ENCODE measurements at places on chromosomes 6 and 20.

DNA sequence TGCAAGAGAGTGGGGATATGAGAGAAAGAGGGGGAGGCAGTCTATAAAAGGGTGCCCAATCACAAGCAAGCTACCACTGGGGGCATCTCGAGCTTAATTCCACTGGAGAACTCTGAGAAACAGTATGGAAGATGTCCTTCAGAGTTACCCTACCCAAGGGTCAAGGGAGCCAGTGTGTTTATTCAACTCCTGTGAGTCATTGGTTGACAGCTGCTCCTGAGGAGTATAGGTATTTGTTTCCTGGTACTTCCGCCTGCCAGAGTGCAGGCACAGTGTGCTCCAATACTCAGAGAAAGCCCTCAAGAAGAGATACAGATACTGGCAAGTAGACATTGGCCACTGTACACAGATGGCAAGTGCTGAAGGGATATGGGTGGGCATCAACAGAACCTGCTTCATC, 49.5 kb downstream of the ARHGAP40 start:
- no peak for DNase-seq

DNA sequence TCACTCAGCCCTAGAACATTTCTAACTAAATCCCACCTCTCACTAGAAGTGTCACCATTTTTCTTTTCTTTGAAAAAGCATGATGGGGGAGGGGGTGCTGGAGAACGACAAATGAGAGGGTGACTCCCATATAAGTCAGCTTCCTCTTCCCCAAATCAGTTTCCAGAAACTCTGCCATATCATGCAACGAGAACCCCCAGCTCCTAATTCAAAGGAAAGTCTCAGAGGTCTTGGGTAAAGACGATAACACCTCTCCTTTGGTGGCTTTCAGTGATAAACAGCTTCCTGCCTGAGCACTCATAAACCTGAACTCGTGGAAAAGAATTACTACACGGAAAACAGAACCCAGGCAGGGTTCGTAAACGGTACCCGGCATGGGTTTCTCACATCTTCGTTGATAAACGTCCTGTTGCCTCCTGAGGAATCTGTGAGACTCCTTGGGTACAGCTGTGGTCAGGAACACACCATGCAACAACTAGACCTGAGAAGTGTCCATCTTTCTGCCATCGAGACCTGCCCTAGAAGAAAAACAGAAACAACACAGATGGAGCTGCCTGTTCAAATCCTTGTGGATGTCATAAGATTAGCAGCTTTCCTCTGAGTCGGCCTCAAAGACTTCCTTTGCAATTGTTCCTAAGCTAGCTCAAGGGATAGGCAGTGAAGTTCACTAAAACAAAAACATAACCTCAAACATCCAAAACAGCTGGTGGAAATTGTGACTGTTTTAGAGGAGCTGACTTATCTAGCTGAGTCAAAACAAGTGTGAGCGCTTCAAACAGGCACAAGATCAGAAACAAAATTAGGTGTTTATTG, 185.8 kb upstream of the PRDM1 start:
- DNase-seq, result no peak

- DNase-seq, result no peak
Measured at GRCh38 chr20:3423126-3423525, 15.7 kb upstream of the DNAAF9 start.

DNA sequence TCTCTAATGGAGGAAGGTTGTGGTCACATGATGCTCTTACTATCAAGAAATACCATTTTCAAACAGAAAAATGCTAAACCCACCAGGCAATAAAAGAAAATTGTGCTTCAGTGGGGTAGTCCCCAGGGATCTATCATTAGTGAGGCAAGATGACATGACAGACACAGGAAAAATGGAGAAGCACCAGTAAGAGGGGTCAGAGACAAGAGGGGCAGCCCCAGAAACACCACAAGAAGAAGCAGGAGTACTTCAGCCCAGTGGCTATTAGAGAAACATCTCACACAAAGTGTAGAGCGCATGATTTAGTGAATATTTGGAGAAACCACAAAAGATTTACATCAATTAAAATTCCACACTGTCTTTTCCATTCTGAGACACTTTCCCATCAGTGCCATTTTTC, 10.2 kb upstream of the TMEM200A start:
- no peak for DNase-seq

DNA sequence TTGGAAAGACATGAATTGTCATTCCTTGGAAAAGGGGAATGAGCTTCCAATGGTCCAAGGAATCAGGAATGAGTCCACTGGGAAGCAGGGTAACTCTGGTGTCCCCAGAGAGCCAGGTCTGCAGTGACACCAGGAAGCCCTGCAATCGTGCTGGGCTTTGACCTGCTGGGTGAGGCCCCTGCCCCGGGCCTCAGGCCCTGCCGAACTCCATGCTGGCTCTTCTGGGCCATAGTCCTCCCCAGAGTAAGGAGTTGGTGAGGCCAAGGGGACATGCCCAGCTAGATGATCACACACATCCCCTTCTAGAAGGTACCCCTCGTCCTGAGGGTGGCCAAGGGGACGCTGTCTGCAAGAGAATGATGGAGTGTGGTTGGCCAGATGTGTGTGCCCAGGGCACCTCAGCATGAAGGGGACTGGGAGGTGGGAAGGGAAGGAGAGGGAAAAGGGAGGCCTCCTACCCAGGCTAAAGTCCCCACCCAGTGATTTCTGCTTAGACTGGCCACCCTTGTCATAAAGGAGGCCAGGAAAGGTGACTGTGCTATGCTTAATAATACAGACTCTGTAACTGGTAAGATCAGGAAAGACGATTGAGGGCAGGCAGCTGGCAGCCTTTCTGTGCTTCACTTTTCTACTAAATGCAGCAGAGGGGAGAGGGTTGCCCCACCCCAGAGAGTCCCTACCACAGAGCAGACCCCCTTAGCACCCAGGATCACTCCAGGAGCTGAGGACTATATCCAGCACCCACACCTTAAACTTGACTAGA, 119.3 kb downstream of the SNX5 start:
- no peak for DNase-seq

- no peak for DNase-seq
Measured at GRCh38 chr6:90356012-90356421, 59.4 kb upstream of the BACH2 start.

DNA sequence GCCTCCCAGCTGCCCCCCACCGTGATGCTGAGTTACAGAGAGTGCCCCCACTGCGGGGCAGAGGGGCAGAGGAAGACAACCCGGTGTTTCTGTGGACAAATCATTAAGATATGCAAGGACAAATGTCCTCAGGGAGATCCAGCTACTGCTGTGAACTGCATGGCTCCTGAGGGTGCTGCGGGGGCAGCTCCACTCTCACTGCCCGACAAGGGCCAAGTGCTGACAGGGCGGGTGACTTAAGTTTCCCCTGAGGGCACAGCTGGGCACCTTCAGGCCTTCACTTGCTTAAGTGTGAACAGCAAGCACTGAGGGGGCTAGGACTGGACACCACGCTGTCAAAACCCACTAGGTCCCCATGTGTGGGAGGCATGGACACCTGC, 26.2 kb upstream of the TCFL5 start:
- no peak for DNase-seq

- DNase-seq, result no peak
Measured at GRCh38 chr6:36673882-36674281, 4.6 kb upstream of the CDKN1A start.

GRCh38 chr20:50294164-50295088, 103.8 kb downstream of the CEBPB start:
- no peak for DNase-seq

GRCh38 chr6:51927450-51927849, 160.0 kb downstream of the PKHD1 start:
- no peak for DNase-seq

DNA sequence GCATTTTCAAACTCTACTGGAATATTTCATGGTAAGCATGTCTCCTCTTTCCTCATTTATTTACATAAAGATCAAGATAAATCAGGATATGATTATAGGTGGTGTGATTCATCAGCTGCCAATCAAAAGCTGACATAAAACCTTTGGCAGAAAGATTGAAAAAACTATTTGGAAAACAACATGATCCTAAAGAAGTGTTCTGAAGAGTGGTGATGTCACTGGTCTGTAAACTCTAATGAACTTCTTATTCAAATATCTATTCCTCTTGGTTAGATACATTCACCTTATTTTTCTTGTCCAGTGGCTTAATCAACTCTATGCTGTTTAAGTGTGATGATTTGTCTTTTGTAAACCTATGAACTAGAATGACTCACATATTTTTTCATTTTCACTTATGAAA, 535.5 kb upstream of the CITED2 start:
- no peak for DNase-seq

GRCh38 chr6:132973514-132973993, 159.2 kb downstream of the RPS12 start:
- no peak for DNase-seq

DNA sequence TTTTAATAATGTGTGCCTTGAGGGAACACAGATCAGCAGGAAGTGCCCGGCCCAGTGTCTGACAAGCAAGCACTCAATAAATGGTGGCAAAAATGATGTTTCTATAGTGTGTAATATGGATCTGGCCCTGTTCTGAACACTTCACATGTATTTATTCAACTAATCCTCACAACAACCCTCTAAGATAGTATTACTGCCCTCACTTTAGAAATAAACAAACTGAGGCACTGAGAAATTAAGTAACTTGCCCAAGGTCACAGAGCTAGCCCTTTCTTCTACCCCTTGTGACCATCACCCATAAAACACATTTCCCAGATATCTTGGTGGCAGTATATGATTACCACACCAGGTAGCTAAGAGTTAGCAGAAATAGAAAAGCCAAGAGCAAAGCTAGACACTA, 12.8 kb upstream of the MTFR2 start:
- no peak for DNase-seq
